B cell (primary cell): ENCODE measurements at places on chromosomes 3 and 15. TPM values are rescaled to one million over a fixed set of nuclear protein-coding genes. Genes with fewer than 3 reads are reported as not detected.

DNA sequence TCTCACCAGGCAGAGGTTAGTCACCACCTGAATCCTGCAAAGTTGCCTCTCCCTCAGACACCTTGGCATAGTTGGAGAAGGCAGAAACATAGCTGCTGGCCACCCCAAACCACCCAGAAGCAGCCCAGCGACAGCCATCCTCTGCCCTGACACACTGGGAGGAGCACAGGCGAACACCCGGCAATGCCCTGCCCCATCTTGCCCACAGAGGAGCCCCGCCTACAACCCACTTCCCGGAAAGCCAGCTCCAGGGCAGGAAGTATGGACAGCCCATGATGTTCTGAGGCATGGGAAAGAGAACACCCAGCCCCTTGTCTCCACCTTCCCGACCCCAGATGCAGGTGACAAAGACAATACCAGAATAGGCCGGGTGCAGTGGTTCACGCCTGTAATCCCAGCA is 12.6 kb upstream of the SHISA5 start:
- no peak for DNase-seq

- no peak for DNase-seq
Measured at GRCh38 chr15:52855157-52855556, 65.0 kb upstream of the ONECUT1 start.

- DNase-seq, result no peak
Measured at GRCh38 chr15:89068325-89068784, 19.9 kb upstream of the ABHD2 start.

- peak; percentile 62 for DNase-seq
Measured at GRCh38 chr3:59450946-59451763, 401.3 kb upstream of the CFAP20DC start.

- DNase-seq, result no peak
Measured at GRCh38 chr3:117052395-117052794, 342.8 kb downstream of the TUSC7 start.

DNA sequence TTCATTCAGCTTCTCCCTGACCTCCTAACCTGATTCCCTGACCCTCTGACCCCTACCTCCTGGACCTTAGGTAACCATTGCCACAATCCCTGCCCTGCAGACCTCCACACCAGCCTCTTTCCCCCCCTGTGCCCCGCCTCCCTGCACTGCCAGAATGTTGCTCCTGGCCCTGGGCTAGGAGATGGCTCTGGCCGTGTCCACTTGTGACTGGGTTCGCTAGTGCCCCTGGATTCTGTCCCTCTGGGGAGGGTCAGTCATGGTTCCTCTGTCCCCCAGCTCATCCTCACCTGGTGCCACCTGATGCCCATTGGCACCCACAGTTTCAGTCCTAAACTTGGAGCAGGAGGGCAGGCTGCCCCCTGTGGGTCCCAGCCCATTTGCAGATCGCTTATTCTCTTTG is 56.2 kb upstream of the PRR23E start:
- DNase-seq, result no peak

DNA sequence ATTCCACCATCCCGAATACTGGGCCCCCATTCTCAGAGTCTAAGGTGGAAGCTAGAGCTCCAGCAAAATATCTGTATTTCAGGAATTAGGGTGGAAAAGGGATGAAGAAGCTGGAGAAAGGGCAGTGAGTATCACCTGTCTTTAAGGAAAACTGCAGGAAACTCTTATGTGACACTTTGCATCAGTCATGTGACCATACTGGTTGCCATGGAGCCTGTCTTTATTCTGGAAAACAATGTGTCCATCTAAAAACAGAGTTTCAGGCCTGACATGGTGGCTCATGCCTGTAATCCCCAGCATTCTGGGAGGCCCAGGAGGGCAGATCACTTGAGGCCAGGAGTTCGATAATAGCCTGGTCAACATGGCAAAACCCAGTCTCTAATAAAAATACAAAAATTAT is 52.9 kb upstream of the FSIP1 start:
- DNase-seq, result no peak

DNA sequence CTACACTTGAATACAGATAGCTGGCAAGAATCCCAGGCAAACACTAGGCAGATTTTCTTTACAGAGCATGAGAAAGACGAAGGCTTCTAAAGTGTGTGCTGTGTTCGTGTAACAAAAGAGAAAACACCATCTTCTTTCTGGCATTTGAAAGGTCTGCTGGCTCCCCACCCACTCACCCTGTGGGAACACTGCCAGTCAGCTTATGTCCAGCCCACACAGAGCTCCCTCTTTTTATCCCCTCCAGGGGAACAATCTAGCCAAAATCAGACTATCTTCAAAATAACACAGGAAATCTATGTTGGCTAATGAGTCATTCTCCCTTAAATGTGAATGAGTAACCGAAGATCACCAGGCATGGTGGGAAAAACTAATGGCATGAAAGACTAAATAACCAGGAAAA is 45.6 kb upstream of the PAQR5 start:
- DNase-seq, result no peak

DNA sequence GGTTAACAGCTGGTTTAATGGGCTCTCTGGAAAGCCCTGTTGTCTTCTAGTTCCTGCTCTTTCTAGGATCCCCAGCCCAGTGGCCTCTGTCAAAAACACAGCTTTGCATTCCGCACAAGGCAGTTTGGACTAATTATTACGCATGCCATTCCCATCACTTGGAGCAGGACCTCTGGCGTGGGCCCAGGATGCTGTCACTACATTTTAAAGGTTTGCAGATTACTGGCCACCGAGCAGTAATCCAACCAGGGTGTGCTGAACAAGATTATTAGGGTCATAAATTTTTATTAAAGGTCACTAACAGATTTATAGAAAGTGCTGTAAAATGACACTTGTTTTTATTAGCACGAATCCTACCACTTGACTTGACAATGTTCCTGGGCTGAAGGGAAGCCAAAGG is 143.6 kb upstream of the SLC6A11 start:
- no peak for DNase-seq

DNA sequence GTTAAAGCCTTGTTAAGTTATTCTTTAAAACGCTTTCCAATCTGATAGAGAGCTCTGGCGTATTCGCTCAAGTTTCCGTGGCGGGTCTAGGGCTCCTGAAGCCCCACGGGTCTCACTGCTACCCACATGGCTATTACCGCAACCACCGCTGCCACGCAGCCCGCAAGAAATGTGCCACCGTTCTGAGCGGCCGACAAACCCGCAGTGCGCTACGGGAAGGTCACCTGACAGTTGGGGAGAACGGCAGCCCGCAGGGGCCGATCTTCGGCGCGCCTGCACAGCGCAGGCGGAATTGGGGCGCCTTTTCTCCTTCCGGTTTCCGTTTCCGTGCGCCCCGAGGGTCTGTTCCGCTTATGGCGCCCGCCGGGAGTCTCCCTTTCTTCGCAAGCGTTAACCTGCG is 76.6 kb upstream of the SNRPN start:
- DNase-seq, result no peak

- DNase-seq, result no peak
Measured at GRCh38 chr15:85831415-85832113, 36.8 kb upstream of the KLHL25 start.

The PLA2G4F gene
- not detected in 2 replicates for total RNA-seq

The DTX3L gene
- total RNA-seq, result 41.1 and 44.0 TPM in 2 replicates

The PCNP gene
- 156 and 157 TPM in 2 replicates for total RNA-seq

The PLCH1 gene
- 0.27 and 0.39 TPM in 2 replicates for total RNA-seq

The LRRK1 gene
- 53.0 and 55.5 TPM in 2 replicates for total RNA-seq

The CSPG4 gene
- 0.15 and 0.17 TPM in 2 replicates for total RNA-seq

The SCG3 gene
- not detected in 2 replicates for total RNA-seq

The TTLL13 gene
- total RNA-seq, result 0.22 and 0.42 TPM in 2 replicates

The C3orf80 gene
- not detected in 2 replicates for total RNA-seq
